Colonic mucosa (tissue), 4 donors: ENCODE measurements at places on chromosomes 3 and 15.

DNA sequence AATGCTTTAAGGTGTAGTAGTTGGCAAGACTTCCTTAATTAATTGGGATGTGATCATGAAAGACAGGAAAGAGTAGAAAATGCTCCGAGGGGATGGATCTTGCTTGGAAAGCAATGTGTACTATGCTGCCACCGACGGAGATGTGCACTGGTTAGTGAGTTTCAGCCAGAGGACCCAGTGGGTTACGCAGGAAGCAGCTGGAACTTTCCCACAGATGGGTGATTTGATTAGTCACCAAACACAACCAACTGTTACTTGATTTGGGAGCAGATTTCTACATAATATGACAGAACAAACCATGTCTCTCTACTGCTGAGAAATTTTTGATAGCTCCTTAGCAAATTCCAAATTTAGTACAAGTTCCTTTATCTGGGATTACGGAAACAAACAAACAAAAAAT is 245.4 kb upstream of the MCTP2 start:
- DNase-seq = no peak

GRCh38 chr15:58568157-58568571 is 136.4 kb downstream of the LIPC start:
- DNase-seq = peak; percentile 74

DNA sequence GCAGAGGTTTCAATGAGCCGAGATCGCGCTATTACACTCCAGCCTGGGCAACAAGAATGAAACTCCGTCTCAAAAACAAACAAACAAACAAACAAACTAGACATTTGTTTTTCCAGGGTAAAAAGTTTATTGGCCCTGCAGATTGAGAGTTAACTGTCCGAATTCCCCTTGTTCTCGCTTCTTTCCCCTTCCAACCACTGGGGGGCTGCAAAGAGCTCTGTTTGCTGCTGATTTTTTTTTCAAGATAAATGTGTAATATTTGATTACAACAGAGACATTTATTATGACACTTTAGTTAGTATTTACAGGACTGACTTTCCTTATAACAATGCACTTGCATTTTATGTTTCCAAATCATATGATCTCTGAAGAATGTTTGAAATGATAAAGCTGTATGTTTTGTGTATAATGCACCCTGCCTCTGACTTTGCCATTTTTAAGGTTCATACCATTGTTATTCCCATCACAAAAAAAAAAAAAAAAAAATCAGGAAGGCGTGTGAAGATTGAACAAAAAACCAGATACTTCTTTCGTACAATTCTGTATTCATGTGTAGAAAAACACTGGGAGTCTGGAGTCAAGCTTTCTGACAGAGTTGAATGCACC is 2.8 kb downstream of the CLSTN2 start:
- peak; percentile 32 for DNase-seq

DNA sequence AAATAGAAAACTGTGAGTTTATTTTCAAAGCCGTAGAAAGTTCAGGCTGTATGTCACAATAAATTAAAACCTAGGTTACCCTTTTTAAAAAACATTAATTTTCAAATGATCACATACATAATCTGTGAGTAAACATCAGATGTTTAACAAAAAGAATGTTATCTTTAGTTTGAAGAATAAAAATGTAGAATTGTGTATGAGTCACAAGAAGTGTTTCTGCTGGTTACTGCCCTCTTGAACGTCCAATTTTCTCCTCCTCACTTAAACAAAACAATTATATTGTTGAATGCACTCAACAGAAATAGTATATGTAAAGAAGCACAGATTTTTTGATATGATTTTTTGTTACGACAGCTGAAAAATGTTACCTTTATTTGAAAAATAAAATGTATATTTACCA is 855.1 kb downstream of the ROBO1 start:
- no peak for DNase-seq

DNA sequence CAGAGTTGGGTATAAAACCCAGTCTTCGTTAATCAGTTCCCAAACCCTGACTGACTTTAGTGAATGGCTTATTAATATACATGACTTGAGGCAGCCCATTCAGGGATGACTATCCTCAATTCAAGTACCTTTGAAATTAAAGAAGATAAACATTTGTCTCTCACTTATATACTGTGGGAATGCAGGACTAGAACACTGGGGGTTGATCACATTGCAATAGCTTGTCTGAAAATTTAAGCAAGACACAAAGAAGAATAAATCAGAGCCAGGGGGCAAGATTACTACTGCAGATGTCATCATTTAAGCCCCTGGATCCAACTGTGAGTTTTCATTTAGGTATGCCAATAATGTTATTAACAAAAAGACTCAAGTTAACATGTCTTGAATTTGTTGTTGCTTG is 647.7 kb downstream of the ZPLD1 start:
- DNase-seq = no peak

DNA sequence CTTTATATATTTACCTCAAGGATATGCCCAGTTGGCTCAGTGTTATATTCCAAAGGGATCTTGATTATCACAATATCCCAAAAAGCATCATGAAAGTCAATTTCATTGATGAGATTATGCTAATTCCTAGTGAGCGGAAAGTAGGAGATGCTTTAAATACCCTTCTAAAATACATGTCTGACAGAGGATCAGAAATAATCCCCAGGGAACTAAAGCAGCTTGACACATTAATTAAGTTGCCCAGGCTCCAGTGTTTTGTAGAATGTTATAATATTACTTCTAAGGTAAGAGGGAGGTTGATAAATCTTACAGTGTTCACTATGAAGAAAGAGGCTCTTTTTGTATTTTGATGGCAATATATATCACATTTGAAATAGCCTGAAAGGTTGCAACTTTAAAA is 767.5 kb upstream of the ROBO1 start:
- DNase-seq = no peak

- DNase-seq = no peak
Measured at GRCh38 chr3:79651536-79652065, 116.2 kb downstream of the ROBO1 start.

DNA sequence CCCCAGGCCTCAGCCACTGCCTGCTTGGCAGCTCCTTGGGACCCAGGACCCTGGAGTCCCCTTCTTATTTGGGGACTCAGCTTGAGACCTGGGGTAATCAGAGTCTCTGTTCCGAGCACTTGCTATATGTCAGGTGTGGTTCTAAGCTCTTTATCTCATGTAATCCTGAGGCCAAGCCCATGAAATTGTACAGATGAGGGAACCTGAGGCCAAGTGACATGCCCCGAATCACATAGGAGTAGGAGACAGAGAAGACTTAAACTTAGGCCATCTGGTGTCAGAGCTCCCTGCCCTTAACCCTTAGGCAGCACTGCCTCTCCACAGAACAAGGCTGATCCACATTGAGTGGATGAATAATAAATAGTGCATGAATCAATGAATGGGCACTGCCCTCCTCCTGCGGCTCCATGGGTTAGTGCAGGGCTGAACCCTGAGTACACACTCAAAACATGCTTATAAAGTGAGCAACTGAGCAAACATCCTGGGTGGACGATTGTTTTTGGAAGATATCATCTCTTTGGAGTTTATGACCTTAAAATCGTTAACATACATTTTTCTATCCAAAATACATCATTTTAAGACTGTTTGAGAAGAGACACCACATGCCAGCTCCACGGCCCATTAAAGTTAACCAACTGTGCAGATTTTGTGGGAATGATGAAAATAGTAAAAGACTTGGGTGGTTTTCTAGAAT is 33.2 kb upstream of the IQSEC1 start:
- DNase-seq = no peak

DNA sequence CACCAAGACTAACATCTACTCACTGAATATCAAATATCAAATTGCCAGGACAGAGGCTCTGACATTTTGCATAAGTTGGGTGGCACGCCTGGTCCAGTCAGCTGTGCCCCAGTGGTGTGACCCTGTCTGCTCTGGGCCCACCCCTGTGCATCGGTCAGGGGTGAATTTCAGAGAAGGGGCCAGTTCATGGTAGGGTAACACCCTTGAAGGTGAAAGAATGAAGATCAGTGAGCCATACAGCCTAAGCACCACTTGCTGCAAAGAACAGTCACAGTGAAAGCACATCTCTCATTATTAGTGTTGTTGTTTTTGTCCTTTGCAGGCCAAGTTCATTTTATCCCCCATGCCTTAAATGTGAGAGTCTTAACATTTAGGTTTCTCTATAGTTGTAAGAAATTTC is 86.8 kb downstream of the MYRIP start:
- DNase-seq = no peak

DNA sequence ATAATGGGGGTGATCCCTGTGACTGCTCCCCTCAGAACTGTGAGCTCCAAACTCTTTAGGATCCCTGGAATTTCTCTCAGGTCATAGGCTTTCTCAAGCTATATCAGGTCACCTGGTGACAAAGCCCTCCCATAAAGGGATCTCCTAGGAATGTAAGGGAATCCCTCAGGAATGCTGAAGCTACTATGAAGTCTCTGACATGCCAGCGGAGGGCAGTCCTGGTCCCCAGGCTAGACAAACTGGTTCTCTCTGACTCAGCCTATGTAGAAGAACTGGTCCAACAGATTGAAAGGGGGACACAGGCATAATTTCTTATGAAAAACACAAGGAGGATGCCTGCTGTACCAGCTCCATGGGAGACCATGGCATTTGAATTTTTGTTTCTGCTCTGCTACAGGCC is 6.7 kb downstream of the LPCAT4 start:
- no peak for DNase-seq

DNA sequence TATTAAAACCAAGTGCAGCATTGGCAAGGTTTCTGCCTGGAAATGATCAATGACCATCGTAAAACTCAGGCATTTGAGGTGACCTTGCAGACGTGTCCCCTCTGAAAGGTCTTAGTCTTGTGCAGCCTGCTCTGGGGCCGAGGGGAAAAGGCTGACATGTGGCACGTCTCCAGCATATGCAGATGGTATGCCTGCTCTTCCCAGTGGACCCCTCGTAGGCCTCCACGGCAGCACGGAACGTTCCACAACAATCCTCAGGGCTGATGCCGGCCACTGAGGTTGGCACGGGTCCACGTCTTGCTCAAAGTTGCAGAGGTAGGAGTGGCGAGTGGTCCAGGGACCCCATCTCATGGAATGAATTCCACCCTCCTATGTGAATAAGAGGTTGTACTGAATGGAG is 247.5 kb upstream of the LYSMD4 start:
- no peak for DNase-seq

DNA sequence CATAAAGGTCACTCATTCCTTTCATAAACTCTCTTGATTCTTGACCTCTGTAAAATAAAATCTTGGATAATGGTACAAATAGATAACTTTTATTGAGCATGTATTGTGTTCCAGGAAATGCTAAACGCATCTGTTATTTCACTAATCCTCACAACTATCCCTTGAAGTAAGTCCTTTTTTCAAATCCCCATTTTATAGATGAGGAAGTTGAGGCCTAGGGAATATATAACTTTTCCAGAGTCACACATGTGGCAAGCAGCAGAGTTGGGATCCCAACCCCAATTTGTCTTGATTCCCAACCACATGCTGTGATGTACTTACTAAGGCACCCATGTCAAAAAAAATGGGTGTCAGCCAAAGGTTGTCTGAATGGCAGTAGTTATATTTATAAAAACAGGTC is 6.3 kb downstream of the VPS39 start:
- DNase-seq = no peak

DNA sequence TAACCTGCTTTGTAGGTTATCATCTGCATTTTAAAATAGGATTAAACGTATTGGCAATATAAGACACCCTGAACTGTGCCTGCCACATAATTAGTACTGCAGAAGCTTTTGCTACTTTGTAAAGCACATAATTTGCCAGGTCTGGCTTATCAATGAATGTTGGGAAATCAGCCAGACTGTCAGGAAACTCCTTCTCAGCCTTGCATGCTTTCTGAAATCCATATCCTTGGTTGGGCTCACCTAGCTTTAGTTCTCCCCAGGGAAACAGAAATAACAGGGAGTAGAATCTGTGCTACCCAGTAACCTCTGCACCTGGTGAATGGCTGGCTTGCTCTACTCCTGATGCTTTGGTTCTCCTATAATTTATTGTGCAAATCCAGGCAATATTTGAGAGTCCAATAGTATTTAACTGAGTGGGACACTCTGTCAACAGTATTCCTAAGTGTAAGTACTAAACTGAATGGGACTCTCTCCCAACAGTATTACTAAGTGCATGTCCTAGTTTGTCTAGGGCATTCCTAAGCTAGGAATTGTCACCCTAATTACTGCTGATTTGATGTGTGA is 354.5 kb downstream of the WDR72 start:
- DNase-seq = no peak

DNA sequence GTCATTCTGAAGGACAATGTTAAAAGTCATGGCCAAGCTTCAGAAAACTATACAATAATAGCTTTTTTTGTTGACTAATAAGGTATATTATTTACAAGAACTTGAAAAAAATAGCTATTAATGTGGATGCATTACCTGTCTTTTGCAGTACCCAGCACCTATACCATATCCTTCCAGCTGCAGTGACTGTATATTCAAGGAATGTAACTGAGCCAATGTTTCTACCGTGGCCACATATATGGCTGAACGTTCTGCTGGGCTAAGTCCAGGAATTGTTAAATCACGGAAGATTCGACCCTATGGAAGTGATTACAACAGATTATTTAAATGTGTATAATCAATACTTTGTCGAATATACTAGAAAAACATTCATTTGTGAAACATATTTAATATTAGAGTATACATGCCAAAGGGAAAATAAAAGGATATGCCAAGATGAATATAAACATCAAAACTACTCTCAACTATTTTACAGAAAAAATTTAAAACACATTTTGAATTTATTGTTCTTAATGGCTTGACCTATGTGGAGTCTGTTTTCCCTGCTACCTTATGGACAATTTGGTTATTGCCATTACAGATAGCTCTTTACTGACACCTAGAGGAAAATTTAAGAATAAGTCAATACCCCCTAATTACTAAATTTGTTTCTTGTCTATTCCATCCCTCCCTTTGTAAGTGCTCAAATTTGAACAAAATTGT is 17.6 kb downstream of the ACAD11 start:
- DNase-seq = no peak

GRCh38 chr3:194100856-194101390 is 35.0 kb upstream of the HES1 start:
- DNase-seq = no peak

DNA sequence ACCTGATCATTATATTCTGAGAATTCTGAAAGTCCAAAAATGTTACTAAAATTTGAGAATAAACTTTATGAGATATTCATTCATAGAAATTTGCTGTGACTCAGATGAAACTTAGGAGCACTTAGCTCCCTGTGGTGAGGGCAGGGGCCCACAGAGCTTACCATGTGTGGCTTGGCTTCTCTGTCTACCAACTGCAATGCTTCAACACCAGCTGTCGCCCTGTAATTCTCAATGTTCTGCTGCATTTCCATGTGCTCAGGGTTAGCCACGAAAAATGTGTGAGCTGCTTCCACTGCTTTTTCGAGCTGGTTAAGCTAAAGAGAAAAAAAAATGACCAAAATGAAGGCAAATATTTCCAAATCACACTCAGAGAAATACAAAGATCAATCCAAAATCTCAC is 125.6 kb downstream of the P3H2 start:
- no peak for DNase-seq

GRCh38 chr3:10188804-10189556 is 24.3 kb downstream of the IRAK2 start:
- no peak for DNase-seq

GRCh38 chr3:127536830-127537812 is 53.4 kb downstream of the TPRA1 start:
- no peak for DNase-seq
